ENCODE measurements at places on chromosomes 3 and 15. TPM values are rescaled to one million over a fixed set of nuclear protein-coding genes. Genes with fewer than 3 reads are reported as not detected.

The SERINC4 gene
- not detected for total RNA-seq

The HDC gene
- not detected for total RNA-seq

The GREM1 gene
- total RNA-seq, result under 0.01 TPM

The A4GNT gene
- not detected for total RNA-seq

The STRC gene
- total RNA-seq, result not detected

The CAMKV gene
- under 0.01 TPM for total RNA-seq

The CATSPER2 gene
- total RNA-seq, result 0.40 TPM

The RLBP1 gene
- total RNA-seq, result not detected

The EAF1 gene
- 12.0 TPM for total RNA-seq

The MORF4L1 gene
- 247 TPM for total RNA-seq

The NANOGP8 gene
- total RNA-seq, result not detected

The GADL1 gene
- not detected for total RNA-seq

GRCh38 chr15:37046876-37047614 is 53.3 kb downstream of the MEIS2 start:
- DNase-seq, result no peak

DNA sequence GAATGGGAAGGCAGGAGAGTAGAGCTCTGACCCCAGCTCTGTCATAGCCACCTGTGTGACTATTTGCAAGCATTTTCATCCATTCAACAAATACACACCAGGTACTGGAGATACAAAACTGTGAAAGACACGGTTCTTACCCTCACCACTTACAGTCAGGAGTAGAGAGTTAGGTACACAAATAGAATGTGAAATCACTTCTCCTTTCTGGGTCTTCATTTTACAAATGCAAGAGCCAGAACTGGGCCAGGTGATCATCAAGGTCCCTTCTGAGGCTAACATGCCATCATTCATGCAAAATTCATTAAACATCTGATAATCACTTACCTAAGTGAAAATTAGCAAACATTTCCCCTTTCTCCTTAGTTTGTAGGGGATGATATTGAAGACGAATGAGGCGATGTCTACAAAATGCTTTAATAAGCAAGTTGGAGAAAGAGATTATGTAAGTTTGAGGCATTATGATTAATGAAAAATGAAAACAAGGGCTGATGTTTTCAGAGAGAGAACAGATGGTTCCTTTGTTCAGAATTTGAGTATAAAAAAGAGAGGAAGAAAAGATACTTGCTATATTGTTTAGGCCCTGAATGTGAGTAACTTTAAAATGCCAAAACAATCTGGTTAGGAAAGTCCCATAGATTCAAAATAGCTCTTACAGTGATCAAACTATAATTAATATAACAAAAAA is 88.6 kb downstream of the LPP start:
- DNase-seq, result peak; percentile 37

- DNase-seq, result no peak
Measured at GRCh38 chr3:129845956-129846355, 47.6 kb downstream of the TMCC1 start.

- no peak for DNase-seq
Measured at GRCh38 chr15:97446138-97446537, 514.4 kb upstream of the ARRDC4 start.

DNA sequence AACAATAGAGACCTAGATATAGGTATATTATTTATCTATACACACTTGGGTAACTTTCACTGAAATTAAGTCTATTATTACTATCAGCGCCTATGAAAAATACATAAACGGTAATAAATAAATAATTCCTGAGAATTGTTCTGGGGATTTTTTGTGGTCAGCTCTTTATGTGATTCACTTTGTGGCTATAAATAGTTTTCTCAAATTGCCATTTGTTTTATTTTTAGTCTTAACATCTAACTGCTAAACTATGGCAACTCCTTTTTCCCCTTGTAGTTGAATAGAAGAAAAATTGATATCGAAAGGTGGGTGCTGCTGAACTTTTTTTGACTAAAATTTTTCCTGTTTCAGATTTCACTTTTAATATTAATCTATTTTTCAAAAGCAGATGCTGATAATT is 189.0 kb downstream of the VGLL3 start:
- no peak for DNase-seq

GRCh38 chr3:114128231-114128630 is 50.6 kb downstream of the DRD3 start:
- DNase-seq, result no peak

GRCh38 chr3:81859524-81859923 is 98.1 kb upstream of the GBE1 start:
- no peak for DNase-seq

GRCh38 chr15:55827204-55827603 is 84.3 kb upstream of the PRTG start:
- DNase-seq, result no peak

- no peak for DNase-seq
Measured at GRCh38 chr15:76345880-76346668, 9.5 kb downstream of the ISL2 start.

DNA sequence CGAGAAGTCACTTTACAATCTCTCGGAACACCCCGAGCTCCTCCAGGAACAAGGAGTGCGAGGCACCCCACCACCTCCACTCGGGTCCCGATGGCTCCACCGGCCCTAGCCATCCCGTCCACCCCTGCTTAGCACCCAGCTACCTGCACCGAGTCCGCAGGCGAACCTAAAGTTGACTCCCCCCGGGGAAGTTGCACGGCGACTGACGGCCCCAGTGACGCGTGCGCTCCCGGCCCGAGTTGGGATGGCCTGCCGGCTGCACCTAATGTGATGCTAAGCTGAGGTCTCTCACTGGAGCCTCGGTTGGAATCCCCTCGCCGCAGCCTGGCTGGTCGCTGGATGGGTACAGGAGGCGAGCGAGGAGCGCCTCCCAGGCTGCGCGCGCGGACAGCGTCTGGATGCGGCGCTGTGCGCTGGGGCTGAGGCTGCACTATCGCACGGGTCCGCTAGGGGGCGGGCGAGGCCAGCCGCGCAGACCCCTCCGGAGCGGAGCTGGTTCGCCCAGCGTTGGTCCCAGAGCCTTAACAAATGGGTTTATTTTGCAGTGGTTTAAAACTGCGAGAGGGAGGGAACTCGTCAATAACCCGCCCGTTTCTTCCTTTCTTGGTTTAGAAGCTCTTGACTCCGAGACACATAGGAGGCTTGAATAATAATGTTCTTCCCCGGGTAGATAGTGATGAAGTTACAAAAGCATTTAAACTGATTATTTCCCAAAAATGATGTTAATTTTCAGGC is at the start of gene OXTR:
TSS of gene OXTR (minus strand) at position 526 of the 735 bp plus-strand sequence. CDS start 1,426 bp downstream, outside the sequence.
- peak; percentile 71 for DNase-seq

GRCh38 chr3:67094774-67095173 is 96.7 kb downstream of the KBTBD8 start:
- peak; percentile 60 for DNase-seq

GRCh38 chr15:35293353-35294130 is 208.4 kb upstream of the NANOGP8 start:
- peak; percentile 63 for DNase-seq

DNA sequence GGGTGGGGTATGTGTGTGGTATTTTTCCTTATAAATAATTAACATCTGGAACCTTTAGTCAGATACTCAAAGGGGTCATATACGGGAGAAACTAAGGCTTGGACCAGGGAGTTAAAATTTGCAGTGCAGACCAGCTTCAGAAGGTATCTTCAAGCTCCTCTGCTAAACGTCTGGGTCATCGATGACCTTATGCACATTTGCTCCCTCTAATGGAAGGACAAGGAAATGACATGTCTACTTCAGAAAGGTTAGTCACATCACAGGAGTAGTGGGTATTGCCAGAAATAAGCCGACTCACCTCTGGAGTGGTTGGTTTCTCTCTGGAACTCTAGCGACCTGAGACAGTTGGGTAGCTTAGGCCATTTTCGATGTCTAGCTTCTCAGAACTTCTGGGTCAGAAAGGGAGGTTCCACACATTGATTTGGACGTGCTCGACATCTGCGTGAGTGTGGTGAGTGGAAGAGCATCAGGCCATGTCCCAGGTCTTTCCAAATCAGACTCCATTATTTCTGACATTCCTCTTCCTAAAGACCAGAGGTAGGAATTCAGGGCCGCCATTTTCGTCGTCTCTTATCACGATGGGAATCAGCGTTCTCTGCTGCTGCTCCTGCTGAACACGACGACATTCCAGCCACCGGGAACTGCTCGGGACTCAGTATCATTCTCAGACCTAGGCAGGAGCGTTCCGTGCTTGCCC is 31.8 kb upstream of the RASA2 start:
- peak; percentile 87 for DNase-seq

DNA sequence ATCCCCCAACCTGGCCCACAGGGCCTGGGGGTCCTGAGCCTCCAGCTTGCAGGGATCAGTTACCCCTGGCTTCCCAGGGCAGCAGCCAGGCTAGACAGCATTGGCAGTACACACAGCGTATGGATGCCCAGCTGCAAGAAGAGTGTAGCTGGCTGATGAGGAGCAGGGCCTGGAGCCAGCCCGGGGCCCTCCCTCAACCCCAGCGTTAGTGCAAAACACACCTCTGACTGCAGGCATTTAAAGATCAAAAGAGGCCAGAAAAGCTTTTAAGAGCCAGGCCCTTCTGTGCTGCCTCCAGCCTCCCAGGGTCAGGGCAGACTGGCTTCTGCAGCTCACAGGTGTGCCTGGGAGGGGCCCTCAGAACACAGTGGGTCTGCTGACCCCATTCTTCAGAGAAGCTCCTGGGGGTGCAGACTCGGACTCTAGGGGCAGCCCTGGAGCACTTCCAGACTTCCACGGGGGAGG is 110.6 kb downstream of the ETFA start:
- no peak for DNase-seq

- DNase-seq, result no peak
Measured at GRCh38 chr3:81658322-81658997, 103.0 kb downstream of the GBE1 start.

- DNase-seq, result peak; percentile 46
Measured at GRCh38 chr3:133927540-133928066, 31.9 kb upstream of the RAB6B start.

DNA sequence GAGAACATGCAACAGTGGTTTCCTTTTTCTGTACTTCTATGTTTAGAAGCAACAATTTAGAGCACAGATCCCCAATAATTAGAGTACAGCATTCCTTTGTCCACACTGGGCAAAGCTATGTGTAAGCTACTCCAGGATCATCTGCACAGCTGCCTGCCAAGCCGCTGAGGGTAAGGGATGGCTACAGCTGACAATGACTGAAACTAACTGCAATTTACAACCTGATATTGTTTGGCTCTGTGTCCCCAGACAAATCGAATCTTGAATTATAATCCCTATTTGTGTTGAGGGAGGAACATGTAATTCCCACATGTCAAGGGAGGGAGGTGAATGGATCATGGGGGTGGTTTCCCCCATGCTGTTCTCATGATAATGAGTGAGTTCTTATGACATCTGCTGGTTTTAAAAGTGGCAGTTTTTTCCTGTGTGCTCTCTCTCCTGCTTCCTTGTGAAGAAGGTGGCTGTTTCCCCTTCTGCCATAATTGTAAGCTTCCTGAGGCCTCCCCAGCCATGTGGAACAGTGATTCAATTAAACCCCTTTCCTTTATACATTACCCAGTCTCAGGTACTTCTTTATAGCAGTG is 54.8 kb upstream of the TNFSF10 start:
- DNase-seq, result no peak

DNA sequence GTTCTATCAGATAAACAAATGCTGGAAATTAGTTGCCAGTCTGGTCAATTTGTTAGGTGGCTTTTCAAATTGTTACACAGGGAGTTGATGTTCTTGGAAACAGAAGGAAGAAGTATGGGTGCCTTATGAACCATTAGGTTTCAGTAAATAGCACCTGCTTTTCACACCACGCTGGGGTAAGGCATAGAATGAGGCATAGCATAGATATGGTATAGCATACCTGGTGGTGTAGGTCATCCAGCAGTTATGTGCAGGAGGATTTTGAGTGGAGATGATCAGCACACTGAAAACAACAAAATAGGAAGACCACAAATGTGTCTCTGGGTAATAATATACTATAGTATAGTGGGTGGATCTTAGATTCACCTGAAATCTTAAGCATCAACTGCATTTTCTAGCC is 121.4 kb downstream of the GMPS start:
- DNase-seq, result no peak

DNA sequence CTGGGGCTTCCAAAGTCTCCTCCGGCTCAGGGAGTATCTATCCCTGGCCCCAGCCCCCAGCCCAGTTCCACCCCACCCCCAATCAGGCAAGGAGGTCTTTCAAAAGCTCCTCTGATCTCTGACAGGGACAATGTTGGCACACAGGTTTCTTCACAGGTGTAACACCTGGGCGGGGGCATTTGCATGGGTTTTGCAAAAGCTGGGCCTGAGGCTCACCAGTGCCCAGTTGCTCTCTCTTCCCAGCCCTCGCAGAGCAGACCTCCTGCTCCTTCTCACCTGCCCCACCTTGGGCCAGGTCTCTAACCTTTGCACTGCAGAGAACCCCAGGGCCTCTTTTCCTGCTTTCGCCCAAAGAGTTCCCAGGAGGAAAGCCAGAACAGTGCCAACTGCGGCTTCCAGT is 8.6 kb upstream of the CSK start:
- no peak for DNase-seq

- DNase-seq, result no peak
Measured at GRCh38 chr15:80990955-80991354, 1.3 kb upstream of the MESD start.

Measured in lung microvascular endothelial cell (primary cell).